Hematopoietic multipotent progenitor cell treated with erythropoietin and hydrocortisone succinate and interleukin-3 and kit ligand, for 17 days (in vitro differentiated cells): ENCODE measurements at places on chromosomes 6 and 20.

- no peak for DNase-seq
Measured at GRCh38 chr6:106808758-106809157, 165.8 kb downstream of the CD24 start.

DNA sequence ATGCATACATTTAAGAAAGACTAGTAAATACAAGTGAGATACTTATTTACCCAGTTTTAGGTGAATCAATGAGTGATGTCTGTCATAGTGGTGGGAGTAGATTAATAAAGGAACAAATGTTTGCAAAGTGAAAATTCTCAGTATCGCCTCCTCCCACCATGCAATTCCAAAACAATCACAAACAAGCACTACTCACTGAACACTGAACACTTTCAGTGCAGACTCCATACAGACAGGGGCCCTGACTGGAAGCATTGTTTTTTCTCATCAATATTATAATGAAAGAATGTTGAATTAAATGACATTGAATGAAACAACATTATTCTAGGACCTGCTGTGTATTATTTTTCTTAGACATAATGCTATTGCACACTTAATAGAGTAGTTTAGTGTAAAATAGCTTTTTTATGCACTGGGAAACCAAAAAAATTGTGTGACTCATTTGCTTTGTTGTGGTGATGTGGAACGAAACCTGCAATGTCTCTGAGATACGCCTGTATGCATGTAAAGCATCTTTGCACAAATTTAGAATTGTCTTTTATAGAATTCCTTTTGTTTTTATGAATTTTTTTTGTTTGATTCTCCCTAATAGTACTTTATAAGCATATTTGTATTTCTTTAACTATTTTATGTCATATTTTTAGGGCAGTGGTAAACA is 317.5 kb downstream of the UTRN start:
- DNase-seq, result no peak

- DNase-seq, result no peak
Measured at GRCh38 chr6:77010931-77011542, 452.3 kb downstream of the HTR1B start.

GRCh38 chr20:33704197-33704924 is 15.7 kb downstream of the PXMP4 start:
- no peak for DNase-seq

- peak; percentile 65 for DNase-seq
Measured at GRCh38 chr6:26199773-26200764, 112.8 kb downstream of the HFE start.

- DNase-seq, result no peak
Measured at GRCh38 chr20:36311854-36312723, 6.0 kb downstream of the DLGAP4 start.

GRCh38 chr20:47493175-47493962 is 8.3 kb upstream of the NCOA3 start:
- peak; percentile 52 for DNase-seq

DNA sequence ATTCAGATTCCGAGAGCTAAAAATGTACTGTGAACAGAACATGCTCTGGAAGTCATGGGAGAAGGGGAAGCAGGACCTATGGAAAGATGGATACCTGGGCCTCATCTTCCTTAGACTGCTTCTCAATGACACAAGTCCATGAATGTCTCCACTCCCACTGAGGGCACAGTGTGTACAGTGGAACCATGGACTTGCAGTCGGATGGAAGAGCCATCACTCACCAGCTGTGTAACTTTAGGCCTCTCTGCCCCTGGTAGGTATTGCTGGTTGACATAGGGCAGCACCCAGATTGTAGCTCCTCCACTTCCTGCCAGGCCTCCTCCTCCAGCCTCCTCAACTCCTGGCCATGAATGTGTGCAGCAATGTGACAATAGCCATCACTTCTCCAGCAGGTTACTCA is 52.5 kb downstream of the MAFB start:
- no peak for DNase-seq

DNA sequence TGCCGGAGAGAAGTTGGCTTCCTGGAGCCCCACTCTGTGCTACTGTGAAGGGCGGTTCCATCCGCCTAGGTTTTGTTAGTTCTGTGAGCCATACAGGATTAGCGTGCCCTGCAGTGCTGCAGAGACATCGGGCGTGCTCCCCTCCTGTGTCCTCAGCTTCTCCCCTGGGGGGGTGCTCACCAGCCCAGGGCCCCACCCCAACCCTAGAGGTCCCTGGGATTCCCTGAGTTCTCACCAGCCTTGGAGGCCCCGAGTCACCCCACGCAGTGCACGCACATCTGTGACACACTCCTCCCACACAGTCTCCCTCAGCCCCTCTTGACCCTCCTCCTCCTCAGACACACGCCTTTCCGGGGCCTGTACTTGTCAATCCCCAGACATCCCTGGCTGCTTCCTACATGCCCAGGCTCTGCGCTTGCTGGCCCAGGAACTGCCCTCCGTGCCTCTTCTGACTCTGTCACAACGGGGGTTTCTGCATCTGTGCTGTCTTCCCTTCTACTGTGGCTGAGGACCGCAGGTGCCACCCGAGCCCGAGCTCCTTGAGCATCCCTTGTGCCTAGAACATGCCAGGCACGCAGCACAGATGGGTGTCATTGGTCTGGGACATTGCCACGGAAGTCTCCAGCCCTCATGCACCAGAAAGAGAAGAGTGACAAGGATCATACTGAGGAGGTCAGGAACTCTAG is 123.2 kb upstream of the RPS6KA2 start:
- DNase-seq, result no peak

GRCh38 chr6:30311101-30311500 is 15.6 kb upstream of the TRIM39 start:
- no peak for DNase-seq

GRCh38 chr6:21199262-21199661 is 394.3 kb upstream of the SOX4 start:
- DNase-seq, result no peak

DNA sequence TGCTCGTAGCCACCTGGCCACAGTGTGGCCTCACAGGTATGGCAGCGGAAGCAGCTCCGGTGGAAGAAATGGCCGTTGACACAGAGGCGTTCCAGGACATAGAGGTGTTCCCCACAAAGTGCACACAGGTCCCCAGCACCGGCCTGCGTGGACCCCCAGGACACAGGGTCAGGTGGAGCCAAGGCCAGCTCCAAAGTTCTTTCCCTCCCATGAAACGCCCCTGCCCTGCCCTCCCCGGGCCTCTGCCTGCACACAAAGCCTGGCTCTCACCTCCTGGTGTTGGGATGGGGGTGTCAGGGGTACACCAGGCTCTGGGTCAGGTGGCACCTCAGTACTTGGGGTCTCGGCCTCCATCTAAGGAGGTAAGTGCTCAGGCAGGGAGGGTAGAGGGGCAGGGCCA is 6.6 kb downstream of the SMPD2 start:
- DNase-seq, result no peak

DNA sequence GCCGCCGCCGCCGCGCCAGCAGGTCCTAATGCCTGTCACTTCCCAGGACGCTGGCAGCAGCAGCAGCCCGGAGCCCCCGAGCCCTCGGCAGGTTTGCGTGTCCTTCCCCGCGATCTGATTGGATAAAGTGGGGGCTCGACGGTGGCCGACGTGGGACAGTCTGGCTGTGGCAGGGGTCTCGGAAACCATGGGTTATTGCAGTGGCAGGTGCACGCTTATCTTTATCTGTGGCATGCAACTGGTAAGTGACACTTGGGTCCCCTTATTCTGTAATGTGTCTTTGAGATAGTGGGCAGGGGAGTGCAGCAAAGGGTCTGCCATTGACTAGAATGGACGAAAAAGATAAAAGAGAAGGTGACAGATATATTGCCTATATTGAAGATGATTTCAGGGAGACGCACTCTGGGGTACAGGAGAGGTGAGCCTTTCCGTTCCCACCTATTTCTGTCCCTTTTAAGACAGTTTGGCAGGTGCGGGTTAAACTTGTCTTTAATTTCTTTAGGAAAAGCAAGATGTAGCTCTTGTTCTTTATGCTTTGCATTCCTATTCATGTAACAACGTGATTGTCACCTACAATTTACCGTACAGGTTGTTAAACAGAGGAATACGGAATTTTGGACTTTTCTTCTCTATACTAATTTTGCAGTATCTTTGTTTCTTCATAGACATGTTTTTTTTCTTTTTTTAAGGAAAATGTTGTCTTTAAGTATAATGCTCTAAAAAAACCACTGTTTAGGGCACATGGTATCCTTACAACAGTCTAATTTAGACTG is 535 bp downstream of the NKAIN2 start:
- no peak for DNase-seq

- no peak for DNase-seq
Measured at GRCh38 chr6:73929405-73929804, 233.4 kb downstream of the CD109 start.

- DNase-seq, result no peak
Measured at GRCh38 chr20:62362991-62363919, 3.9 kb downstream of the LAMA5 start.

DNA sequence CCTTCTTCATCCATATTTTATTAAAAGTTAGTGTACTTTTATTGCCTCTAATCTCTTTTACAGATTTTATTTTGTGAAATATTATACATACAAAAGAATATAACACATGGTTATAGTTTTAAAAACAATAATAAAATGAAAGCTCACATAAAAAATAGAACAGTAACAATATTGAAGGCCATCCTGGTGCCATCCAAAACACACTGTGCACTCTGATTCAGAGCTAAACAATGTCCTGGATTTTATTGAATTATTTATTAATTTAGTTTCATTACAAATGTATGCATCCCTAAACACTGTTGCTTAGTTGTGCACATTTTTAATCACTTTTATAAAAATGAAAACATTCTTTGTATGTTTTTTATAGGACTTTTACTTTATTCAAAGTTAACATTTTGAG is 32.9 kb downstream of the RNF217 start:
- DNase-seq, result no peak

DNA sequence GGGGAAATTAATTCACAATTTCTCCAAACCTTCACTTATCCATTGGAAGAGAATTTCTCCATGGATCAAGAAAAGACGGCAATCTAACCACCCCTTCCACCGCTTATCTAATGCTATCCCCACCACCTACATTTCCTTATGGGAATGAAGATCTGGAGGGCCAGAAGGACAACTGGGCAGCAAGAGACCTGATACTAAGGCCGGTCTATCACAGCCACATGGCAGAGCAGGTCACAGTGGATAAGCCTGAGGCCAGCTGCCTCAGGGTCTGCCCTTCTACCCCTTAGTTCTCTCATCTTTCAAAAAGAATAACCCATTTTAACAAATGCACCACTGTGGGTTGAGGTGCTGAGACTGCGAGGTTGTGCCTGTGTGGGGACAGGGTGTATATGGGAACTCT is 37.1 kb downstream of the MAN1A1 start:
- DNase-seq, result no peak

GRCh38 chr6:74284284-74284683 is 588.3 kb downstream of the CD109 start:
- DNase-seq, result no peak

DNA sequence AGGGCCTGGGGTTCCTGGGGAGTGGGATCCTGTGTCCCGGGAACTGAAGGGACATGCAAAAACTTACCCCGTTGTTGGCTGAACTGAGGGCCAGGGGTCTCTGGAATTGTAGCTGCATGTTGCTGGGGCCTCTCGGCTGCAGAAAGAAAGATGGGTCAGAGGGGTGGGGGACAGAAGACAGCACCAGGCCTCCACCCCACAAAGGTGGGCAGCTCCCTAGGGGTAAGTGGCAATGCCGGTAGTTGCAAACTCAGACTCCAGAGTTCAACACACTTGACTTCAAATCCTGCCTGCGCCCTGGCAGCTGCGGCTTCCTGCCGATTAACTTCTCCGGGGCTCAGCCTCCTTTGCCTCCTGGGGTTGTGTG is 4.8 kb downstream of the ZBP1 start:
- no peak for DNase-seq

DNA sequence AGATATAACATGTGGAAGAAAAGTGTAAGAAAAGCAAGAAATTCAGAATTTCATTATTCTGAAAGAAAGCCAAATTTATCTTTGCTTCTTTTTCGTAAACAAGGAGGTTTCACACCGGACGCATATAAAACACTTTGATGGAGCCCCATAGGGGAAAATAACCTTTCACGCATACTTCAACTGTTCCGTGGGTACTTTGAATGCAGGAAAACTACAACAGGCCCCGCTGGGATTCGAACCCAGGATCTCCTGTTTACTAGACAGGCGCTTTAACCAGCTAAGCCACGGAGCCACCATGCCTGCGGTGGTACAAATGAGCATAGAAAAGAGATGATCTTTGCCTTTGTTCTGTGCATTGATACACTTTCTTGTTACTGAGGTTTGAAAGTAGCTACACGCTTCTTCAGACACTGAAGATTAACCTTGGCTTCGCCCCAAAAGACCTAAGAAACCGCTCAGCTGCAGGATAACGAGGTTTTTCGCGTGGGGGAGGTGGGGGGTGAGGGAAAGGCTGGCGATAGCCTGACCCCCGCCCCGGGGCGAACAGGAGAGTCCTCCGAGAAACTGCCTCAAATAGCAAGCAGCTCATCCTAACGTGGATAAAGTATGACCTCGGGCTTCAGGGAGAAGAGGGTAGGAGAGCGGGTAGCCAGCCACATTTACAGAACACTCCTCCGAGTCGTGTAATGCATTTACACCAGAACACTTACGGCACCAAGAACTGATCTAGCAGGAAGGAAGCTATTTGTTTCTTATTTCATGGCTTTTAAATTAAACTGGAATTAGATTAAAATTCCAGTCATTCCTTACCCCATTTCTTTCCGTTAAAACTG is 5.3 kb upstream of the HMGN4 start:
- peak; percentile 94 for DNase-seq

DNA sequence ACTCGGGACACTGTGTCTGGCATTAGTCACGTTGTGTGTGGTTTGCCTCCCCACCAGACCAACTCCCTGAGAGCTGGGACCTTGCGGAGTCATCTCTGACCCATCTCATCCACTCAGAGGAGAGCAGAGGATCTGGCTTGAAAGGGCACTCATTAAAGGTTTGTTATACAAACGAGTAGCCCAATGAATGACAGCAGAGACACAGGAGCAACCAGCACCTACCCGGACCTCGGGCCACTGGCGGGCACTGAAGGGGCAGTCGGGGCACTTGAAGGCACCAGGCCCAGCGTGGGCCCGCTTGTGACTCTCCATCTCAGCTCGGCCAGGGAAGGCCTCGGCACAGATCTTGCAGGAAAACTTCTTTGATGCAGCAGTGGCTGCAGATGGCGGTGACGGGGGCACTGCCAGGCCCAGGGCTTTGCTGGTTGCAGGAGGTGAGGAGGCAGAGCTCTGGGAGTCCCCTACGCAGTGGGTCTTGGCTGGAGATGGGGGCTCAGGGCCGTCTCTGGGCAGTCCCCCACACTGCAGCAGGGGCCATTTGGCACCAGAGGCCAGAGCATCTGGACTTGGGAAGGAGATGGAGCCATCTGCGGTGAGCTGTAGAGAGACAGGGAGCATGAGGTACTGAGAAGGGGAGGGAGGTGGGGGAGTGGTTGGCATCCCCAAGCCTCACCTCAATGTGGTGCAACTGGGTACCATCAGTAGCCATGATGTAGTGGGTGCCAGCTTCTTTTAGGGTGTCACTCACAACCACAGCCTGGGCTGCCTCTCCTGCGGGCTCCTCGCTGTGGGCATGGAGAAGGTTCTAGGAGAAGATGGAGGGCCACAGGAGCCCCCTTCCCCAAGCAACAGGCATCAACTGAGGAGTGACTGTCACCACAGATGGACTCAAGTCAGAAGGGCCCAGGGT is 17.7 kb downstream of the PCIF1 start:
- no peak for DNase-seq

- no peak for DNase-seq
Measured at GRCh38 chr6:166683477-166683876, 56.4 kb upstream of the RPS6KA2 start.
